ENCODE measurements at places on chromosomes 1 and 21. TPM values are rescaled to one million over a fixed set of nuclear protein-coding genes. Genes with fewer than 3 reads are reported as not detected.

KRTAP20-2 gene
- total RNA-seq: not detected

MYOG gene
- total RNA-seq: not detected

SIM2 gene
- under 0.01 TPM for total RNA-seq

DCDC2B gene
- total RNA-seq: not detected

DMRTA2 gene
- not detected for total RNA-seq

SPRR2A gene
- not detected for total RNA-seq
